ENCODE measurements at places on chromosomes 4 and X.

GRCh38 chr4:1242506-1243450 lies 6.2 kb downstream of the CTBP1 start:
- no peak for DNase-seq

DNA sequence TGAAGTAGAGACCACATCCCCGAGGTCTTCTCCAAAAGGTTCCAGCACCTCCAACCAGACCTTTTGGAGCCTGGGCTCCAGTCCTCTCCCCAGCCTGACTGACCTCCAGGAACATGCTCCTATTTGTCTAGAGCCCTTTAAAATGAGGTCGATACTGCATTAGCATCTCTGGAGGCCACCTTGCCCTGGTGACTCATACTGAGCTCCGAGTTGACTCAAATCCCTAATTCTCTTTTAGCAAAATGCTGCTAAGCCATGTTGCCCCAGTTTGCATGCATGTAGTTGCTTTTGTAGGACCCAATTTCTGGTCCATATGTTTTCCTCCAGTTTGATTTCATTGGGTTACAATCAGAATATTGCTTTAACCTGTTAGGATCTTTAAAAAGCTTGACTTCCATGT lies 43.5 kb upstream of the CITED1 start:
- DNase-seq: no peak

DNA sequence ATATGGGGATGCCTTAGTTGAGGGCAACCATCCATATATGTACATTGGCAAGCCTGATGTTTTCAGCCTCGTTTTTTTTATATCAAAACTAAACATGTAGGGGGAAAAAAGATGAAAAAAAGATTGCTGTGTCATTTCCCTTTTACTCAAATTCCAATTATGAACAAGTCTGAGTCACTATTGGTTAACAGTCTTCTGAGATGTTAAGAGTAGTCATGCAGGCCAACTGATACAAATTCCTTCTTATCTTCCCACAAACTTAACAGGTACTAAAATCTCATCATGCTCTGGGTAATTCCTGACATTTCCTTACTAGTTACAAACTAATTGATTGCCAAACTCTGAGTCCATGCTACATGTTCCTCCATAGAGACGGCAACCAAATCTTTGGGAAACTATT lies 222.1 kb downstream of the FRMPD4 start:
- no peak for DNase-seq

- DNase-seq: no peak
These were observed 16.8 kb downstream of the MAN2B2 start for GRCh38 chr4:6591781-6592180.

GRCh38 chr4:85113706-85114105 lies 147.2 kb upstream of the WDFY3 start:
- DNase-seq: no peak

GRCh38 chr4:97639961-97640360 lies 503.3 kb downstream of the STPG2 start:
- no peak for DNase-seq

- DNase-seq: no peak
These were observed 12.1 kb downstream of the TEX13B start for GRCh38 chrX:107970073-107970472.

GRCh38 chr4:135838889-135839288 lies 1637.3 kb upstream of the PABPC4L start:
- no peak for DNase-seq

- DNase-seq: no peak
These were observed 852 bp upstream of the WDR44 start for GRCh38 chrX:118345045-118345463.

- no peak for DNase-seq
These were observed 165.7 kb upstream of the CT83 start for GRCh38 chrX:116628464-116628863.

DNA sequence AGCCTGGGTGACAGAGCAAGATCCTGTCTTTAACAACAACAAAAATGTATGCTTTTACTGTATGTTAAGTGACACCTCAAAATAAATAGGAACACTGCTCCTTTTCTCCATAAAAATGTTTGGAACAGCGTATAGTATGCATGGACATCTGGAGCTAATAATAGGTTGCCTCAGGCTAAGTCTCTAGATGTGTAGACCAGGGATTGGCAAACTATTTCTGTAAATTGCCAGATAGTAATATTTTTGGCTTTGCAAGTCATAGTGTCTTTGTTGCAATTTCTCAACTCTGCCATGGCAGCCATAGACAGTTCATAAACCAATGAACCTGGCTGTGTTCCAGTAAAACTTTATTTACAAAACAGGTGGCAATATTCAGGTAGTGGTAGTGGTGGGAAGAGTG lies 76.6 kb upstream of the CBLL2 start:
- DNase-seq: no peak

GRCh38 chr4:53777244-53777984 lies 186.1 kb upstream of the LNX1 start:
- DNase-seq: no peak

DNA sequence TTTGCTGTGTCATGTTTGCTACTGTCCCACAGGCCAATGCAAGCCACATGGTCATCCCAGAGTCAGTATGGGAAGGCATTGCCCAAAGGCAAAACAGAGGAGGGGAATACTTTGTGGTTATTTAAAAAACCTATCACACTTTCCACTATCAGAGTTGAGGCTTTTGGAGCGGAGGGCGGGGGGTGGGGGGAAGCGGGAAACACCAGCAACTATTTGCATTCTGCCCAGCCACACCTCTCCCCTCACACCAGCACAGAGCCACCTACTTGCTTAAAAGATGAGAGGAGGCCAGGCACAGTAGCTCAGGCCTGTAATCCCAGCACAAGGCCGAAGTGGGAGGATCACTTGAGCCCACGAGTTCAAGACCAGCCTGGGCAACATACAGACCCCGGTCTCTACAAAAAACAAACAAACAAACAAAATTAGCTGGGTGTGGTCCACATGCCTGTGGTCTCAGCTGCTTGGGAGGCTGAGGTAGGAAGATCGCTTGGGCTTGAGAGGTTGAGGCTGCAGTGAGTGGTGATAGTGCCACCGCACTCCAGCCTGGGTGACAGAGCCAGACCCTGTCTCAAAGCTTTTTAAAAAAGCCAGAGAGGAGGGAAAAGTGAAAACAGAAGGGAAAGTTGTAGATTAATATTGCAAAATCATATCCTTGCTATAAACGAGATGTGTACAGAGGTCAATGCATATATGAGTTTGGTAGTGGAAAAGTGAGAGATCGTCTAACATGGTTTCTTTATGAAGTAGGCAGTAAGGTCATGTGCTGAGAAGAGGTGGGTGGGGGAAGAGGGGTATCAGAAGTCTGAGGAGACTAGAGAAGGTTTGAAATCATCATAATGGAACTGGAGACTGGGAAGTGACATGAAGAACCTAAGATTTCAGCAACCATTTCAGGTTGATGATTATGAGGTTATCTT lies 1.9 kb upstream of the CHST7 start:
- DNase-seq: peak; percentile 17

DNA sequence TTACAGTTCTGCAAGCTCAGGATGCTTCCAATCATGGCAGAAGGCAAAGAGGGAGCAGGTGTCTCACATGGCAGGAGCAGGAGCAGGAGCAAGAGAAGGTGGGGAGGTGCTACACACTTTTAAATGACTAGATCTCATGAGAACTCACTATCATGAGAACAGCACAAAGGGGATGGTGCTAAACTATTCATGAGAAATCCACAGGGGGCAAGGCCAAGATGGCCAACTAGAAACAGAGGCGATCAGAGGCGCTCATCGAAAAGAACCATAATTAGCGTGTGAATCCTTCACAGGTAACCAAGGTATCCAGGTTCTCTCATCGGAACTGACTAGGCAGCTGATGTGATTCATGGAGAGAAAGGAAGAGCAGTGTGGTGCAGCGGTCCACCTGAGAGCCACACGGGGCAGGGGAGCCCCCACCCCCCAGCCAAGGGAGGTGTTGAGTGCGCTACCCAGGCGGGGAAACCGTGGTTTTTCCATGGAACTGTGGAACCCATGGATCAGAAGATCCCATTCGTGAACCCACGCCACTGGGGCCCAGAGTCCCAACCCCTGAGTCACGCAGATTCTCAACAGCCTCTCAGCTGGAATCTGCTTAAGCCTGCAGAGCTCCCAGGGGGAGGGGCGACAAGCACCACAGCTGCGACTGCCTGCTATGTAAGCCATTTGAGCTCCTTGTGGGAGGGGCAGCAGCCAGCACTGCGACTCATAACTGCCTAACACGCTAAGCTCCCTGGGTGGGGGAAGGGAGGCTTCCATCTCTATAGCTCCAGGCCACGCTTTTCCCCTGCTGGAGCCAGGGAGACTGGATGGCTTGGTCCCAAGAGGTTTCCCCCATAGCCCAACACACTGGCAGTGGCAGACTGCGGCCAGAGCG lies 46.7 kb downstream of the FGF16 start:
- no peak for DNase-seq

GRCh38 chrX:1516596-1517104 lies 20.3 kb downstream of the P2RY8 start:
- no peak for DNase-seq

GRCh38 chr4:83011689-83012199 lies 1.1 kb upstream of the LIN54 start:
- DNase-seq: no peak

GRCh38 chr4:79030973-79031372 lies 91.7 kb upstream of the PAQR3 start:
- DNase-seq: no peak

DNA sequence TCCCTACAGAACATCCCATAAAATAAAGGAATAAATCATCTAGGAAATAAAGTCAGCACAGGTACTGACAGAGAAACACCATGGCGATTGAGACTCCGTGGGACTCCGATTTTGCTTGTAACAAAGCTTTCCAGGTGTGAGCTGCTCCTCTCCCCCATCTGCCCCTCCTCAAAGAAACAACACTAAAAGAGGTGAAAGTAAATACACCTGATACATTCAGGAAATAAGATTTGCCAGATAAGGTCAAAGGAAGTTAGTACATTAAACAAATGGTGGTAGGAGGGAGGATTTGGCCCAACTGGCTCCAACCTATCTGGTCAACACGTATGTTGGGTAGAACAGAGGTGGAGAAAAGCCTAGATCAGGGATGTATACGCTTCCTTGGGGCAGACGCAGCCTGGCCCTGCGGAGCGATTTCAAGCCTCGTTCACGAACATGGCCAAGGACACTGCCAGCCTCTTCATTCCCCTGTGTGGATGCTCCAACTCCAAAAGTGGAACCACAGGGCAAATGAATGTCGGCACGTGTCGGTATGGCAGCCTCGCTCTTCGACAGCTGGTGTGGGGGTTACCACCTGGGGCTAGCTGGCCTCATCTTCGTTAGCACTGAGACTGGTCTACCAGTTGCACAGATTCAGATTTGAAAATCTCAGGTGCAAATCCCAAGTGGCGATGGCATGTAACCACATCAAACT lies 162.5 kb downstream of the AFAP1 start:
- DNase-seq: no peak

- DNase-seq: no peak
These were observed 48.2 kb downstream of the MMRN1 start for GRCh38 chr4:89942811-89943210.

- DNase-seq: no peak
These were observed 343.3 kb upstream of the FRG1 start for GRCh38 chr4:189597341-189597740.

- DNase-seq: no peak
These were observed 15.0 kb downstream of the RBMX start for GRCh38 chrX:136865270-136866158.

GRCh38 chr4:70705183-70706043 lies 16.4 kb upstream of the RUFY3 start:
- peak; percentile 72 for DNase-seq

GRCh38 chr4:53775381-53775780 lies 184.1 kb upstream of the LNX1 start:
- DNase-seq: no peak

DNA sequence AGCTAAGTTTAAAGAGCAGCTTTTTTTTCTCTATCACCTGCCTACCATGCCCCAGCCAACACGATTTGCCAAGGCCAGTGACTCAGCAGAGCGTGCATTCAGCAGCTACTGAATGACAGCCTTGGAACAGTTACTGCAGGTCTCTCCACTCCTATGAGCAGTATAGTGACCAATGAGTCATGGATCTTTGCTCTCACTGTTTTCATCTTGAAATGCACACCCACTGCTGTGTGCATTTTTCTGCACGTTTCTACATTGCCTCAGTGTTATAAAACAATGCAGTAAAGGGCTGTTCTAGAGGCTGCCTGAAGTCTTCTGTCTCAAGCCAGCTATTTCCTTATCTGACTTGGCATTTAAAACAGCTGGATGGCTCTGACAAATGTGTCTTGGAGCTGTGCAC lies 66.0 kb upstream of the C4orf54 start:
- DNase-seq: peak; percentile 96

DNA sequence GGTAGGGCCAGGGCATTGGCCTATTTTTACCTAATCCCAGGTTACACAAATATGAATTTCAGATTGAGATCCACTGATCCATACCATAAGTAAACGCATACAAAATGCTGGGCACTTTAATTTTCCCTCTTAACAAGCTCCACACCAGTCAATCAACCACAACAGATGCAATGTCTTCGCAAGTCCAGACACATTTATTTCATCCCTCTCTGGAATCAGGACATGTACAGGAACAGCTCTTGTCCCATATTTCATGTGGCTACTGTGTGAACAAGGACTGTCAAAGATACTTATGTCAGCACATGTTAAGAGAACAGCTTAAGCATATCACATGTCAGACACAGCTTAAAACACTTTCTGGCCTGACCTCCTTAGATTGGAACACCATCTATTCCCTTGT lies 145.9 kb downstream of the PPP3CA start:
- DNase-seq: no peak

GRCh38 chrX:152313529-152314302 lies 137.4 kb downstream of the GABRA3 start:
- no peak for DNase-seq

DNA sequence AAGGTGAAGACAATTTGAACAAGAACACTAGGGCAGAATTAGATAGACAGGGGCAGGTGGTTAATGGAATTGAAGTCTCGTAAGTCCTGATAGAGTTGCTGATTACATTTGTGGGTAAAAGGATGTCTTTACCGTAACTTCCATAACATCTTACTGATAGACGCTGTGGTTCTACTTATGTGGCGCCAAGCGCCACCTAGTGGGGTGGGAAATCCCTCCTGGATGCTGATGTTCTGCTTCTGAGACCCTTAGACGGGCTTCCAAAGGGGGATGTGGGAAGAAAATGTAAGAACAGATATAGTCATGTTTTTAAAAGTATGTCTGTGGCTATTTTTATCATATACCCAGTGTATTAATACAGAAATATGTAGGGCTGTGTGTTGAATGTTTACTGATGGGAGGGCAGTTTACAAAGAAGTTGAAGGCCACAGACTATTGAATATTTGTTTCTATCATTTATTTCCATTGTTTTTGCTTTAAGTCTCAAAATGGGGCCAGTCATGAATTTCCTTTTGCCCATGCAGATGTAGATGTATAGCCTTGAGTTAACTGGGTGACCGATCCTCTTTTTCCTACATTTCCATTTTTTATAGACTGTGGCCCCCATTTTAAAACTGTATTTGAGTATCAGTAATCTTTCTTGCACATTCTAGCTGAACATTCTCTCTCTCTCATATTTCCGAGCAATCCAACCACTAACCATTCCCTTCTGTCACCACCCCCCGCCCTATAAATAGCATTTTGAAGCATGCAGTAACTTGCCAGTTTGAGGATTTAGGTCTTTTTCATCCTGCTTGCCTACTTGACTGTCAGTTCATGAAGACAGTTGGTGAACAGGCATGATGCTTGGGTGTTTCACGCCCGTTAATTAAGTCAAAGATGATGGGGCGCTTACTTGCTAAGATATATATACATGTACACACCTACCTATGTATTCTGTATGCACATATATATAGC lies 12.1 kb upstream of the TLR8 start:
- DNase-seq: peak; percentile 23
